Activated naive CD4-positive, alpha-beta T cell (primary cell): ENCODE measurements at places on chromosomes 2 and 18.

DNA sequence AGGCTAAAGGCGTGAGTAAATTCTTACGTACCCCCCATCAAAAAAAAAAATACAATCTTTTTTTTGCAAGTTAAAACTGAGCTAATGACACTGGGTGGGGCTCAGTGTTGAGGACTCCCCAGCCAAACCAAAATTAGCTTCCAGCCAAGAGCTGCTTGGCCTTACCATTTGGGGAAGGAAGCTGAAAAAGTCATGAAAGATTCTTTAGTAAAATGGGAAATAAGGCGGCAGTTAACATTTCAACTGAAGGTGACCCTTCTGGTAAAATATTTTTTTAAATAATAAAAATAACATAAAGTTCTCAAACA lies 16.4 kb downstream of the SMAD7 start:
- no peak for DNase-seq

DNA sequence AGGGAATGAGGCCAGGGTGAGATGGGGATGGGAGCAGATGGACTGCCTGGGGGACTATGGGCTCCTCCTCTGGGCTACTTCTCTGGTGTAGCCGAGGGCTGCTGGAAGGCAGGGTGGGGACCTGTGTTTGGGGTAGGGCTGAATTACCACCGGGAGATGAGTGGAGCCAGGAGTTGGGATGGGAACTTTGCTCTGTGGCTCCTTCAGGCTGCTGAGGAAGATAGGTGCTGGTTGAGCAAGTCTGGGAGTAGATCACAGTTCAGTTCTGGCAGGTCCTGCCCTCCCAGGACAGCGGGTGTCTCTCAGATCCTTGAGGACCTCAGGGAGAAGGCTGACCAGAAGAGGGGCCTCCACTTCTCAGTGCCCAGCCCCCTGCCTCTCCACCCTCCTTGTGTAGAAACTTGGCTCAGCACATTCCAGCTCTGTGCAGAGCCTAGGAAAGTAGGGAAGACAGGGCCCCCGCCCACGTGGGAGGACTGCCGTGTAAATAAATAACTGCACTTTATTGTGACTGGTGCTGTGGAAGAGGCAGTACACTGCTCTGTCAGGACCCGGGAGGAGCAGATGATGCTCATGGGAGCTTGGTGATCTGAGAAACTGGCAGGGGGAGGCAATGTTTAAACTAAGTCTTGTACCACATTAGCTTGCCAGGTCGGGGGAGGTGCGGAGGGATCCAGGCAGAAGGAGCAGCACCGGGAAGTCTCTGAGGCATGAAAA lies 15.3 kb downstream of the TET3 start:
- no peak for DNase-seq

- no peak for DNase-seq
Measured at GRCh38 chr2:156982615-156983014, 274.9 kb upstream of the GALNT5 start.

DNA sequence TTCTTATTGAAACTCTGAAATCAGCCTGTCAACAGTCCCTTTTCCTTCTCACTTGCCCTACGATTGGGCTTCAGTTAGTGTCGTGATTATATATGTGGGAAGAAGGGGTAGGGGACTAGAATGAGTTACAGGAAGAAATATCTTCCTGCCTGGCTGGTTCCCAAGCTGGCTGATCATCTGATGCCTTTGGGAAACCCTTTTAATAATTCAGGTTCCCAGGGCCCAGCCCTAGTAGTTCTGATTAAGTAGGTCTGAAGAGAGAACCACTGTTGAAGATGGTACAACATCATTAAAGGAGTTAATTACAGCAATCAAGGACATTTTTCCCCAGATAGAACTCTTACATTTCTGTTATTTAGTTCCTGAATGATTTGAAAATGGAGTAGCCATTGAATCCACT lies 110.1 kb upstream of the EML6 start:
- no peak for DNase-seq

- no peak for DNase-seq
Measured at GRCh38 chr18:77103187-77103850, 29.3 kb downstream of the MBP start.

- DNase-seq: no peak
Measured at GRCh38 chr18:58536534-58537271, 92.2 kb downstream of the ALPK2 start.

DNA sequence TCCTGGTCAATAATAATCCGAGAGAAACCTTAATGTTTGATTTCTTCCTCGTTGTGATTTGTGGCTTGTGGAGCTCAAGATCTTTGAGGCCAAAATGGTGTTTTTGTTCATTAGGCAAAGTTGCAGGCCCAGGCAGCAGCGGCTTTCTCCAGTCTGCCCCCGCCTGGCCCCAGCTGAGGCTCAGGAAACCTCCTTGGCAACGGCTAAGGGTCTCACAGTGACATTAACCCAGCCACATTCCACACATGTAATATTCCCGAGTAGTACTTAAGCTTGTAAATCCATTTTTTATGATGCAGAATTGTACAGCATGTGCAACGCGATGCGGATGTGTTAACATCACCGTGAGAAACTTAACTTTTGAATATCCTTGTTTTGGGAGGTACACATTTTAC lies 200.1 kb downstream of the BCL11A start:
- DNase-seq: no peak
